ENCODE measurements at places on chromosomes 3 and 15.

- DNase-seq: no peak
Measured at GRCh38 chr15:100926258-100926657, 7.1 kb downstream of the LRRK1 start.

DNA sequence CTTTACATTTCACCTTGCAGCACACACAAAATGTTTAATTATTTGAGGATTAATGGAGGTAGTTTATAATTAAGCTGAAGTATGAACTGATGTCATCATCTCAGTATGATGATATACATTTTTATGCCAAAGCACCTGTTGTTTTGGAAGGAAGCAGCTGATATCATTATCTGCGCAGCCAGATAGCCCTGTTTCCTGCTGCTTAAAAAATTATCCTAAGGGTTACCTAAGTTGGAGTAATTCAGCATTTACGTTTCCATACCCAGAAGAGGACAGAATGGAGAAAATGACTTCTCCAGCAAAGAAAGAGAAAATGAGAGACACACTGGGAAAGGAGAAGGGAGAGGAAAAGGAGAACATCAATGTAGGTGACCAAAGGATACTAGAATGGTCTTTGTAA lies 370.3 kb upstream of the PLSCR5 start:
- no peak for DNase-seq

DNA sequence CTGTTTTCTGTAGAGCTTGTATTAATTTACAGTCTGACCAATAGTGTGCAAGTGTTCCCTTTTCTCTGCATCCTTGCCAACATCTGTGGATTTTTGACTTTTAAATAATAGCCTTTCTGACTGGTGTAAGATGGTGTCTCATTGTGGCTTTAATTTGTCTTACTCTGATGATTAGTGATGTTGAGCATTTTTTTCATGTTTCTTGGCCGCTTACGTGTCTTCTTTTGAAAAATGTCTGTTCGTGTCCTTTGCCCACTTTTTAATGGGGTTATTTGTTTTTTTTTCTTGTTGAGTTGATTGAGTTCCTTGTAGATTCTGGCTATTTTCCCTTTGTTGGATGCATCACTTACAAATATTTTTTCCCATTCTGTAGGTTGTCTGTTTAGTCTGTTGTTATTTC lies 7.6 kb upstream of the ACOX2 start:
- no peak for DNase-seq

GRCh38 chr3:18046131-18046915 lies 303.9 kb upstream of the TBC1D5 start:
- DNase-seq: no peak

GRCh38 chr3:46116996-46117395 lies 89.7 kb upstream of the XCR1 start:
- no peak for DNase-seq

DNA sequence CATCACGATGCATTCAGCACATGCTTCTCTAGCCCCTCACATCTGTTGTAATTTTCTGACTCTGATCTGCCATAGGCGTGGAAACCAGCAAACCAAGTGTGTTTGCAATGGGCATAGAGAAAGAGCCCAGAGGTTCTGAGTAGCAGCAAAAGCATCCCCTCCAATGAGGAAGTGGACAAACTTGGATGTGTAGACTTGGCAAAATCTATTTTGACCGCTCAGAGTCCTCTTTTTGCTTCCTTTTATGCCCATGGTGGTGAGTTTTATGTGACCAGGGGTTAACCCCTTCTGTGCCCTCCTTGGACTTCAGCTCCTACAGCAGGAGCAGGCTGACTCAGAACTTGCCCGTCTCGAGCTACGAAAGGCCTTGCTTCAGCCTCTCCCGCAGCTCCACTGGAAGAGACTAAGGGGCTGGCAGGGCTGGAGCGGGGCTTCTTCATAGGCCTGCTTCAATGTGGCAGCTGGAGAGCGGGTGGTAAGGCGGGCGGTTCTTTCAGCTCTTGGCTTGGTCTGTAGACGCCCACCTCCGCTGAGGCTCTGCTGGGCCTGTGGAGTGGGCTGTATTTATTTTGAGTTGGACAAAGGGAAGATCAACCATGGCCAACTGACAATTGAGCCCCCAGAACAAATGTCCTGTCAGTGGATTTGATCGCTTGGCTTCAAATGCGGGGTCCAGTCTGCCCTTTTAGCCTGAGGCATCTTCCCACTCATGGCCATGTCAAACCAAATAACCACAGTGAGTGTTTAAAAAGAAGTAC lies 6.5 kb upstream of the ETV5 start:
- DNase-seq: no peak

- DNase-seq: no peak
Measured at GRCh38 chr3:125325746-125326145, 49.4 kb downstream of the ZNF148 start.

DNA sequence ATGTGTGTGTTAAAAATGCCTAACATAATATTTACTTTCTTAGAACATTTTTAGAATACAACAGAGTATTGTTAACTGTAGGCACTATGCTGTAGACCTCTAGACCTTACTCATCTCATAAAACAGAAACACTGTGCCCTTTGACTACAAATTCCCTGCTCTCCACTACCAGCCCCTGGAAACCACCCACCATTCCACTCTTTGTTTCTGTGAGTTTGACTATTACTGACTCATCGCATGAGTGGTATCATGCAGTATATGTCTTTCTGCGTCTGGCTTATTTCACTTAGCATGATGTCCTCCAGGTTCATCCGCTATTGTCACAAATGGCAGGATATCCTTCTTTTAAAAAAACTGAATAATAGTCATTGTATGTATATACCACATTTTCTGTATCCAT lies 216.7 kb upstream of the CFAP20DC start:
- DNase-seq: no peak

All from large intestine (tissue), 12 donors.